ENCODE measurements at places on chromosomes 16 and 17. TPM values are rescaled to one million over a fixed set of nuclear protein-coding genes. Genes with fewer than 3 reads are reported as not detected.

Gene ELOB
- 165 TPM for total RNA-seq

DNA sequence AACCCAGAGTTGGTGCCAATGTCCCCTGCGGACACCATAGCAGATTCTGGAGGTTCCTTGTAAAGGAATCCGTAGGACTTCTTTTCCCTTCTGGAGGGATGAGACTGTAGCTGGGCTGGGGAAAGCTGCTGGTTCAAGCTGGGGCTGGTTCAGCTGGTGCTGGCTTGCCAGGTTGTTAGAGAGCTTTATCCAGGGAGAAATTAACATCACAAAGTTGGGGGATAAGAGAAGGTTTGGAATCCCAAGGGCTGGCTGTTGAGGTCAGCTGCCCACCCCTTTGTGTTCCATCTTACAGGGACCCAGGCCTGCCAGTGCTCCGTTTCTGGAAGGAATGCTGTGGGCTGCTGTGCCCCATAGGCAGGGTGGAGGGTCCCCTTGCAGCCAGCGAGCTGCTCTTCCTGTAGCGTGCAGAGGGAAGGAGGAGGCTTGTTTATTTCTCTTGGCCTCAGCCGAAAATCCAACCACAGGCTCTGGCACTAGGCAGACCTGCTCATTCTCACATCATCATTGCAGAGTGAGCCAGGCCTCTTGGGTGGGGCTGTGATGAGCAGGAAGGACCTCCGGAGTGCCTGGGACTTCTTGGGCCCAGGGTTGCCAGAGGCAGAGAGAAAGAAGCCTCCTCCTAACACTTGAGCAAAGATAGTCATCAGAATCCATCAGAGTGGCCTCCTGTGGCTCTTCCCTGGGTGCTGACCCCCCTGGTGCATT, 251.1 kb downstream of the SEC14L1 start:
- peak overlapping the region; percentile 71 for H3K27ac ChIP-seq
- H3K27me3 ChIP-seq: no peaks in the 10 kb centered on the region
- no peaks in the 10 kb centered on the region for H3K36me3 ChIP-seq
- peaks cover 48% of the 10 kb centered on the region for H3K4me1 ChIP-seq
- H3K4me3 ChIP-seq: no peak overlapping the region

GRCh38 chr17:13160790-13161189, 143.0 kb upstream of the ELAC2 start:
- no peaks in the 10 kb centered on the region for H3K4me1 ChIP-seq
- no peaks in the 10 kb centered on the region for H3K27me3 ChIP-seq
- DNase-seq: no peak
- no peak overlapping the region for H3K27ac ChIP-seq
- no peaks in the 10 kb centered on the region for H3K36me3 ChIP-seq
- no peak overlapping the region for H3K4me3 ChIP-seq

DNA sequence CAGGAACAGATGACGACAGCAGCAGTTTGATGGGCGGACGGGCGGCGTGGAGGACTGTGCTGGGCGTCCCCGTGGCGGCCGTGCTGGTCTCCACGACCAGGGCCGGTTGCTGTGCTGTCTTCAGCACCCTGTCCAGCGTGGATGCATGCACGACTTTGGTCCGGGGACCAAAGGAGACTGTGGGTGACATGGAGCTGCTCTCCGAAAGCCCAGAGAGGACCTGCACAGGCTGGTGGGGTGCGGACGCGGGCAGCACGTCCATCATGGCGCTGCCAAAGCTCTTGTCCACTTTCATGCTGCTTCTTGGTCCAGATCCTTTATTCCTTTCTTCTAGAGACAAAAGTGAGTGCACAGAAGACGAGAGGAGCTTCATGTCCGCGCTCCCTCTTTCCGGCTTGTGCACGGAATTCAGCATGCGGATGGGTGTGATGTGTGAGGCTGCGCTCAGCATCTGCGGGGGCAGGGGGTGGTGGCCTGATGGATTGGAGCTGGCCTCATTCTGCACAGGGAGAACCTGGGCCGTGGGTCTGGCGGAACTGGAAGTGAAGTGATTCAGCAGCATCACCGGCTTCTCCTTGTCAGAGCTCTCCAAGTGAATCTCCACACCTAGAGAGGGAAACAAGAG, 20.3 kb downstream of the MAP1LC3B start:
- no peak for DNase-seq
- no peak overlapping the region for H3K27ac ChIP-seq
- no peaks in the 10 kb centered on the region for H3K4me1 ChIP-seq
- no peaks in the 10 kb centered on the region for H3K27me3 ChIP-seq
- no peaks in the 10 kb centered on the region for H3K36me3 ChIP-seq

- H3K4me3 ChIP-seq: no peak overlapping the region
- H3K36me3 ChIP-seq: no peaks in the 10 kb centered on the region
- H3K27me3 ChIP-seq: no peaks in the 10 kb centered on the region
- DNase-seq: no peak
- H3K4me1 ChIP-seq: no peaks in the 10 kb centered on the region
- H3K27ac ChIP-seq: no peak overlapping the region
Observed at GRCh38 chr17:66602659-66603384, 232.1 kb upstream of the CACNG5 start.

Gene KCNH4
- 0.40 TPM for total RNA-seq

- no peaks in the 10 kb centered on the region for H3K36me3 ChIP-seq
- no peak overlapping the region for H3K4me3 ChIP-seq
- no peak for DNase-seq
- H3K4me1 ChIP-seq: no peaks in the 10 kb centered on the region
Observed at GRCh38 chr17:40936976-40937375, 470 bp downstream of the KRT23 start.

DNA sequence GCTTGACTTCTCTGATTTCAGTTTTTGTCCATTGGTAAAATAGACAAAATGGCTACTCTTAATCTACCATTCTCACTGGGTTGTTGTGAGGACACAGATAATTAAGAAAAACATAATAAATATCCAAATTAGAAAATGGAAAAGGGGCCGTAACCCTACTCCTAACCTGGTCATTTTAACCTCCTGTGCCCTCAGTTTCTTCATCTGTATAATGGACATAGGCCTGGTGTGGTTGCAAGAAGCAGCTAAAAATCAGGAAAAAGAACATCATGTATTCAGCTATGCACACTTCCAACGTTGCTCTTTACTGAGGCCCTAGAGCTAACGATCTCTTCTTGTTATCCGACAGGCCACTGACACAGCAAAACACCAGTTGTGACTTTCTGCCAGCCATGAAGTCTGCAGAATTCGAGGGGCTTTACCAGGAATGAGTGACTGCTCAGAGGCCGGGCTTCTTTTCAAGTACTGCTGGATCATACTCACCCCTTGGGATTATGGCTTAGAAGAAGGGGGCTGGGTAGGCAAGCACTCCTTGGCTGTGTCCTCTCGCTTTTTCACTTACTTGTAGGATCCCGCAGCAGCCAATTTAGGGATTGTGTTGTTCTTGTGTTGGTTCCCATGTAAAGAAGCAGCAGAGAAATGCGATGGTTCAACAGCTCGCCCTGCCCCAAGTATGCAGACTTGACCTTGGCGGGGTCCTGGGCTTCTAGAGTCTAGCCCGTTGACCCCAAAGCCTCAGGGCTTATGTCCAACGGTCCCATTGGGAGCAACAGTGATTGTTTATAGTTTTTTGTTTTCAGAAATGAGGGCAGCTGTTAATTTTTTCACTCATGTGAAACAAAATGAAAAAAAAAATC, 20.9 kb downstream of the LDAF1 start:
- H3K4me1 ChIP-seq: peaks cover 7% of the 10 kb centered on the region
- H3K36me3 ChIP-seq: no peaks in the 10 kb centered on the region
- DNase-seq: peak; percentile 73
- H3K27me3 ChIP-seq: no peaks in the 10 kb centered on the region
- H3K27ac ChIP-seq: peak overlapping the region; percentile 14
- no peak overlapping the region for H3K4me3 ChIP-seq

- no peak overlapping the region for H3K4me3 ChIP-seq
- no peak overlapping the region for H3K27ac ChIP-seq
- H3K36me3 ChIP-seq: no peaks in the 10 kb centered on the region
- H3K27me3 ChIP-seq: no peaks in the 10 kb centered on the region
- DNase-seq: peak; percentile 24
Observed at GRCh38 chr17:79618383-79619067, 7.7 kb upstream of the RBFOX3 start.

Gene SCNN1G
- not detected for total RNA-seq

GRCh38 chr17:17042851-17043460, 699 bp downstream of the MPRIP start:
- no peaks in the 10 kb centered on the region for H3K36me3 ChIP-seq
- peak overlapping the region; percentile 54 for H3K4me3 ChIP-seq
- H3K27ac ChIP-seq: peak overlapping the region; percentile 47
- DNase-seq: peak; percentile 26

- no peak for DNase-seq
- no peaks in the 10 kb centered on the region for H3K36me3 ChIP-seq
- H3K27ac ChIP-seq: no peak overlapping the region
- no peaks in the 10 kb centered on the region for H3K27me3 ChIP-seq
- H3K4me3 ChIP-seq: no peak overlapping the region
Observed at GRCh38 chr17:11999696-12000095, 2.4 kb upstream of the ZNF18 start.

Gene AKAP10
- total RNA-seq: 28.4 TPM

GRCh38 chr16:30820952-30821421, 34.0 kb upstream of the ZNF629 start:
- no peaks in the 10 kb centered on the region for H3K27me3 ChIP-seq
- no peaks in the 10 kb centered on the region for H3K4me1 ChIP-seq
- DNase-seq: no peak
- H3K36me3 ChIP-seq: no peaks in the 10 kb centered on the region

GRCh38 chr16:70665806-70666735, 19.7 kb downstream of the IL34 start:
- H3K36me3 ChIP-seq: no peaks in the 10 kb centered on the region
- no peak for DNase-seq
- peaks cover 4% of the 10 kb centered on the region for H3K4me1 ChIP-seq
- H3K27ac ChIP-seq: no peak overlapping the region

GRCh38 chr17:80918731-80919130, 72.9 kb upstream of the CHMP6 start:
- peak overlapping the region; percentile 67 for H3K27ac ChIP-seq
- H3K4me1 ChIP-seq: peaks cover 25% of the 10 kb centered on the region
- no peaks in the 10 kb centered on the region for H3K27me3 ChIP-seq
- no peak for DNase-seq
- H3K4me3 ChIP-seq: no peak overlapping the region

GRCh38 chr16:55475919-55476318, 3.1 kb upstream of the MMP2 start:
- H3K27me3 ChIP-seq: no peaks in the 10 kb centered on the region
- peak overlapping the region; percentile 87 for H3K27ac ChIP-seq
- H3K36me3 ChIP-seq: no peaks in the 10 kb centered on the region
- no peak overlapping the region for H3K4me3 ChIP-seq
- no peak for DNase-seq
